ENCODE measurements at places on chromosomes 2 and 18.

DNA sequence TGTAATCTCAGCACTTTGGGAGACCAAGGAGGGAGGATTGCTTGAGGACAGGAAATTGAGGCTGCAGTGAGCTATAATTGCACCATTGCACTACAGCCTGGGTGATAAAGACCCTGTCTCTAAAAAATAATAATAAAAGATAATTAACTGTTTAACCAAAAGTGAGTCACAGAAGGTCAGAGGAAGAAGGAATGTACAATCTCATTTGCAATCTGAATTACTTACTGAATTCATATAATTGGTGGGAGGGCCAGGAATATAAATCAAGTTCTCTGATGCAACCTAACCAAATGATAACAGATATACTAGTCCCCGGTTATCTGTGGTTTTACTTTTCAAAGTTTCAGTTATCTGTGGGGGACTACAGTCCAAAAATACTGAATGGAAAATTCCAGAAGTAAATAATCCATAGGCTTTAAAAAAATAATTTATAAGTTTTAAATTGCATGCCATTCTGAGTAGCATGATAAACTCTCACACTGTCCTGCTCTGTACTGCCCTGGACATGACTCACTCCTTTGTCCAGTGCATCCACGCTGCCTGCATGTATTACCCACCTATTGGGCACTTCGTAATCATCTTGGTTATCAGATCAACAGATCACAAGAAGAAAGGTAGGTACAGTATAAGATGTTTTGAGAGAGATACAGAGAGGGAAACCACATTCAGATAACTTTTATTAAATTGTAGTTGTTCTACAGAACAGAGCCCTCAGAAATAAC, 12.8 kb upstream of the MATN3 start:
- no peak for DNase-seq

- DNase-seq: no peak
Measured at GRCh38 chr2:209578394-209579001, 154.7 kb downstream of the MAP2 start.

- DNase-seq: no peak
Measured at GRCh38 chr2:7539760-7540159, 622.5 kb downstream of the RNF144A start.

DNA sequence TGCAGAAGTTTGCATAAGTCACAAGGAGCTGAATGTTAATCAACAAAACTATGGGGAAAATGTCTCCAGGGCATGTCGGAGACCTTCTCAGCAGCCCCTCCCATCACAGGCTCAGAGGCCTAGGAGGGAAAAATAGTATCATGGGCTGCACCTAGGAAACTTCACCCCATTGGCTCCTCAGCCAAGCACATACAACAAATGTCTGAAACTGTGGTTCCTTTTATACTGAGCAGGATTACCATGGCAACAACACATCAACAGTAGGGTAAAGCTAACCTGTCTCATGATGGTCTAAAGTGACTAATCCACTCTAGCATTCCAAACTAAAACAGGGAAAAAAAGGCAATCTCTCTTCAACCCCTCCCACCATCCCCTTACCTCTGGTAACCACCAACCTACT, 3.2 kb upstream of the NEMP2 start:
- no peak for DNase-seq

DNA sequence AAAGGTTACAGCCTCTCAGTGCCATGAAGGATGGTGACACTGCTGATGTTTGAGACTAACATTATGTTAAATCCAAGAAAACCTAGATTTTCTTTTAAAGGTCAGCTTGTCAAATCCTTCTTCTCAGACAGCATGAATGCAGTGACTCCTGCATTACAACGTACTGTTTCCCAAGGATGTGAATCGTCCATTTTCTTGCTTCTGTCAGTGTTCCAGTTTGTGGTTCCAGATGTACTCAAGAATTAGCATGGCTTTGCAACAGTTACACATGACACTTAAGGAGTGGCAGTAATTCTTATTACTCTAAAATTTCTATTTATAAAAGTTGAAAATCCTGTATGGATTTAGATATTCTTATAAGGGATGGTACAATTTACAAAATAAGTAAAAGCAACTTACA, 1.5 kb upstream of the TTC39C start:
- no peak for DNase-seq

- DNase-seq: no peak
Measured at GRCh38 chr2:37618326-37618725, 53.1 kb downstream of the CDC42EP3 start.

- no peak for DNase-seq
Measured at GRCh38 chr2:26658691-26659346, 17.7 kb upstream of the CIB4 start.

GRCh38 chr18:2412996-2413751, 158.1 kb downstream of the METTL4 start:
- DNase-seq: no peak

DNA sequence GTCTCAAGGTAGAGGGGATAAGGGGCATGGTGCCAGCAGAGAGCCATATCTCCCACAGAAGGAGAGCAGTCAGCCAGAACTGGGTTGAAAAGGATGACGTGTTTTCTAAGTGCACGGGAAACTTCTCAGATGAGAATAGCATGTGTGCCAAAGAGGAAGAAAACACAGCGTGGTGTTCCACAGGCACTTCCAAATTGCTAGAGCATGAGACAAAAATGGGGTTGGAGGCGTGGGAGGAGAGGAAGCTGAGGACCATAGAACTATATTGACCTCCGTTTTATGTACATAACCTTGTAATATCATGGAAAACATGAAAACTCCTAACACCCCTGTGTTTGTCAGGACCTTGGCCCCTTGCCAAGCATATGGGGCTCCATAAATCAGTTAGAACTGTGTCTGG, 682.7 kb upstream of the RAB6C start:
- no peak for DNase-seq

- DNase-seq: no peak
Measured at GRCh38 chr2:45625824-45626223, 14.8 kb upstream of the SRBD1 start.

DNA sequence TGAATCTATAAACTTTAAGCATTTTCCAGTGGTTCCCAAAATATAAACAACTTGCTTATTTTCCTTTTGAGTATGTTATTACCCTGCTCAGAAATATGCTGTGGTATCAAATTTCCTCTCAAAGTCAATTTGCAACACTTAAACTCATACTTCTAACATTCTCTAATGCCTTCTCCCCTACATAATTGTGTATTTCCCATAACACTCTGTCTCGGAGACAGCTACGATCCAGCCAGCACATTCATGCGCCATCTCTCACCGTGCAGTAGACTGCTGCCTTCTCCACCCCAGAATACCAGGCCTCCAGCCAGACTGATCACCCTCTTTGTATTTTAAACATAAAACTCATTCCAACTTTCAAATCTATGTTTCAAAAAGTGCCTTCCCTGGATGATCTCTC, 41.8 kb downstream of the TIMM21 start:
- no peak for DNase-seq

GRCh38 chr2:47079515-47080412, 75.3 kb downstream of the STPG4 start:
- no peak for DNase-seq

GRCh38 chr2:62524293-62524941, 18.4 kb upstream of the TMEM17 start:
- no peak for DNase-seq

GRCh38 chr2:164068063-164068462, 332.3 kb upstream of the FIGN start:
- no peak for DNase-seq

- no peak for DNase-seq
Measured at GRCh38 chr2:219968685-219969345, 341.4 kb downstream of the SLC4A3 start.

- DNase-seq: no peak
Measured at GRCh38 chr18:62126737-62127136, 60.1 kb downstream of the PIGN start.

DNA sequence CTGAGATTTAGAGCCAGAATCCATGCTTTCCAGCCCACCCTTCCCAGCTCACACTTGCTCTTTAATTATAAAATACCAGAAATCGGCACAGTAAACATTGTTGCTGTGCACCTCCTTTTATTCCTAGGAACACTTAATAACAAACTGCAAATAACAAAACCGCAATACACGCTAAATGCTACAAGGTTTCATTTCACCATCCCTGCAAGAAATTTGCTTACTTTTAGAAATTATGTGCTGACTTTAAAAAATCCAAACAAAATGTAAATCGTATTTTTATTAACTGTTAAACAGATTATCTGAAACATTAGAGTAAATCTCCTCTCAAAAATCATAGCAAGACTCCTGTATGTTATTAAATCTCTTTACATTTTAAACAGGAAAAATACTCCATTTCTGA, 79.3 kb downstream of the TCF4 start:
- DNase-seq: no peak

GRCh38 chr2:199602271-199602895, 144.6 kb upstream of the SATB2 start:
- DNase-seq: no peak

DNA sequence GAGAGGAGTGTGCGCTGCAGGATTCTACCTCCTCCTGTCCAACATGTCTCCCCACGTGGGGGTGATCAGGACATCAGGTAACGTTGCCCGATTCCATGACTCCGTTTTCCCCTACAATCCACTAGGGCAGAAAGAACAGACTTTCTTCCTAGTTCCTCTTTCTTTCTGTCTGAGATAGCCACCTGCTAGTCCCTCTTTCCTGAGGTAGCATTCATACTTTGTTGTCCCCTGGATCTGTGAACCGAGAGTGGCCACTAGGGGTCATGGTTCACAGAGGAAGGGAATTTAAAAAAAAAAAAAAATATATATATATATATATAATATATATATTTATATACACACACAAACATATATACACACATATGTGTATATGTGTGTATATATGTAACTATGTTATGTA, 210.0 kb upstream of the ZNF521 start:
- no peak for DNase-seq

DNA sequence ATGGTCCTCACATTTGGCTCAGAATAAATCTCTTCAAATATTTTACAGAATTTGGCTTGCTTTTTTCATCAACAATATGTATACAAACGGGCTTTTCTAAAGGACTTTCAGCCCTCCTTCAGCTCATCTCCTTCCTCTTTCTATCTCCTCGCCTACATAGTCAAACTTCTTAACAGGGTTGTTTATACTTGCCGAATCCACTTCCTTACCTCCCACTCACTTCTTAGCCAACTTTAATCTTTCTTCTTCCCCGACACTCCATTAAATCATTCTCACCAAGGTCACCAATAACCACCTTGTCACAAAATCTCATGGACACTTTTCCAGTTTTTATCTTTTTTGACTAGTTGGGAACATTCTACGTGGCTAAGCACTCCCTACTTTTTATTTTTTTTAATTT, 325.2 kb downstream of the PLCL1 start:
- no peak for DNase-seq

- DNase-seq: no peak
Measured at GRCh38 chr2:44245083-44245861, 30.0 kb upstream of the SLC3A1 start.

- no peak for DNase-seq
Measured at GRCh38 chr2:59790186-59791003, 763.1 kb downstream of the BCL11A start.

- DNase-seq: no peak
Measured at GRCh38 chr2:7411691-7412090, 494.5 kb downstream of the RNF144A start.

- no peak for DNase-seq
Measured at GRCh38 chr2:30157616-30158015, 10.8 kb downstream of the YPEL5 start.

- DNase-seq: no peak
Measured at GRCh38 chr18:9700261-9700796, 7.8 kb upstream of the RAB31 start.

- no peak for DNase-seq
Measured at GRCh38 chr2:148969659-148970061, 68.8 kb upstream of the LYPD6B start.

- no peak for DNase-seq
Measured at GRCh38 chr18:58402247-58402646, 226.6 kb downstream of the ALPK2 start.

DNA sequence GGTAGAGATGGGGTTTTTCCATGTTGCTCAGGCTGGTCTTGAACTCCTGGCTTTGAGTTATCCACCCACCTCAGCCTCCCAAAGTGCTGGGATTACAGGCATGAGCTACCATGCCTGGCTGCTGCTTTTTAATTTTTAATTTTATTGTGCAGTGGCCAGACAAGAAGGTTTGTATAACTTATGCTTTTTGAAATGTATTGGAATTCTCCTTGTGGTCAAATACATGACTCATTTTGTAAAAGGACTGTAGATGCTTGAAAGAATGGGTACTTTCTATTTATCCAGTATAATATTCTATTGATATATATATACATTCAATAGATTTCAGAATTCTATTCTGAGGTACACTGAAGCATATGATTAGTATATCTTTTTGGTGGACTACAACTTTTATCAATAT, 82.6 kb upstream of the ST3GAL5 start:
- DNase-seq: no peak

- DNase-seq: no peak
Measured at GRCh38 chr18:8947566-8947965, 154.9 kb upstream of the NDUFV2 start.

DNA sequence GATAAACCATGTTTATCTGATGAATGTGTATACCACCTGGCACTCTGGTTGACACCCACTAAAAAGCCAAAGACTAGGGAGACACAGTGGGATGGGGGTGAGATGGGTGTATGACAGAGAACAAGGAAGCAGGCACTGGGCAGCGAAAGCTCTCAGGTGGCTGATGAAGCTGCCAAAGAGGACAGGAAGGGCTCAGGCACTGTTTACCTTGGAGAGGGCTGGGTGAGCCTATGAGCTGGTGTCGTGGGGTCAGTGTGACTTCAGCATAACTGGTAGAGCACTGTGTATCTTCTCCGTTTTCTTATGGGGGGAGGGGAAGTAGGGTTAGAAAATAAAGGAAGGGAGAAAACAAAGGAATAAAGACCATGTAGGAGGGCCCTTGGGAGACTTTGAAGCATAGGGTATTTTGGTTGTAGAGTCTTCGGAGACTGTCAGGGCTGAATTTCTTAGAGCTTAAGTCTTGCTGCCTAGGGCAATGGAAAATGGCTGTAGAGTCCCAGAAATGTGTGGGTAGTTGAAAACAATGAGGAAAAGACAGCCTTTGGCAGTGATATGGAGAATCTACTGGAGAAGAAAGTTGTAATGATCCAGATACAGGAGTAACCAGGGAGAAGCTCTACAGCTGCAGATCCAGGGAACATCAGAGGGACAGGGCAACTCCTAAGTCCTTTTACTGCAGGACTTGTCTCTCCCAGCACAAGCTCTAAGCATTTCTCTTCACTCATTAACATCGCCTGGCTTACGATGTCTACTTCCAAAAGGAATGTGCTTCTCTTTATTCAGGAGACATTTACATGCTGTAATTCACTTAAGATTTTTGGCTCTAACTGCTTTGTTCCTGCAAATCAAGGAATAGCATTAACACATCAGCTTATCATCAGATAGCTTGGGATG, 120.0 kb downstream of the AQP4 start:
- DNase-seq: no peak

DNA sequence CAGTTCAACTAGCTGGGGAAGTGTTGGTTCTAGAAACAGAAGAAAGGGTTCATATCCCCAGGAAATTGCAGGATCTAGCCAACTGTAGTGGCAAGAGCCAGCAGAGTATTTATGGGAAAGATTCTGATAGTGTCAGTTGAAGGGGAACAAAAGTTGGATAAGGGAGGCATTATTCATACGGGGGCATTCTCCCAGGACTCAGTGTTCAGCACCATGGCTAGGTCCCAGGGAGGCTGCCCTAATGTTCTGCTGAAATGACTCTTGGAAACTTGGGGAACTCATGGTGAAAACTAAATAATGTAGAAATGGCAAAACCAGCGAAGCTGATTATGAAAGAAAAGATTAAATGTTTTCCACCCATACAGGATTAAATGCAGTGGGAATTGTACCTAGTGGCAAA, 543.7 kb downstream of the TRIB2 start:
- no peak for DNase-seq
